Hematopoietic multipotent progenitor cell treated with erythropoietin and hydrocortisone succinate and interleukin-3 and kit ligand, for 6 days (in vitro differentiated cells): ENCODE measurements at places on chromosomes 2 and 18.
A peak's percentile ranks its signal among the peaks of the same experiment; 100 is the strongest.

GRCh38 chr2:95730813-95731212 lies 139.0 kb downstream of the TRIM43 start:
- DNase-seq: no peak

DNA sequence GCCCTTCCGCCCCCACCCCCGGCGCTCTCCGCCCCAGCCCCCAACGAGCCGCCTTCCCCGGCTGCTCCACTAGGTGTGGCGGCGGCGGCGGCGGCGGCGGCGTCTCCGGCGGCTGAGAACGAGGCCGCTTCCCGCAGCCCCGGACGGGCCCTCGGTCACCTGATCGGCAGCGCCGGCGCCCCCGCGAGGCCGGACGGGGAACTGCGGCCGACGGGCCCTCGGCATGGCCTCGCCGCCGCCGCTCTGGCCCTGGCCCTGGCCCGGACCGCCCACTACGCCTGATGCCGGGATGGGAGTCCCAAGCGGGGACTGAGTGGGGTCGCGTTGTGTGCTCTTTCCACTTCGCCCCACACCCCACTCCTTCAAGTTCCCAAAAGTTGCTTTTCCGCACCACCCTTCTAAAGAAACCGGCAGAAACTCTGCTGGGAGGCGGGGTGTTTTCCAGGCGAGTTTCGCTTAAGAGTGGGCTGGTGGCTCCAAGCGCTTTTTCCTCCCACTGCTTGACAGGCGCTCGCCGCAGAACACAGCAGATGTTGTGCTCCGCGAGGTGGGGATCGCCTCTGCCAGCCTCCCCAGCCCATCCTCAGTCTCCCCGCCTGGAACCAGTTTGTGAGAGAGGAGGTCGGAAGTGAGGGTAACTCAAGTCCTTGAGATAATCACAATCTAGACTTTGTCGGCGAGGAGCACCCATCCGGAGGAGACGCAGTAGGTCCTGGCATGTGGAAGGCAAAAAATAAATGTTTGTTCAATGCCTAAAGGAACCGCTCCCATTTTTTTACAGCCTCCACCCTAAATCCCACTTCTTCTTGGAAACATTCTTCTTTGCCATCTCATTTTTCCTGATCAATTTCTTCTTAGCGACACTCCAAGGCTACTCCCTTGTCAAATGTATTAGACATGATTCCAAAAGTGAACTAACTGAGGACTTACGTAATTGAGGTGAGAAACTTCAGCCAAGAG lies at the start of gene NCKAP1:
NCKAP1 (minus strand) TSS at position 117 of the 960 bp plus-strand sequence. CDS start 358 bp downstream, outside the sequence.
- DNase-seq: peak; percentile 83

DNA sequence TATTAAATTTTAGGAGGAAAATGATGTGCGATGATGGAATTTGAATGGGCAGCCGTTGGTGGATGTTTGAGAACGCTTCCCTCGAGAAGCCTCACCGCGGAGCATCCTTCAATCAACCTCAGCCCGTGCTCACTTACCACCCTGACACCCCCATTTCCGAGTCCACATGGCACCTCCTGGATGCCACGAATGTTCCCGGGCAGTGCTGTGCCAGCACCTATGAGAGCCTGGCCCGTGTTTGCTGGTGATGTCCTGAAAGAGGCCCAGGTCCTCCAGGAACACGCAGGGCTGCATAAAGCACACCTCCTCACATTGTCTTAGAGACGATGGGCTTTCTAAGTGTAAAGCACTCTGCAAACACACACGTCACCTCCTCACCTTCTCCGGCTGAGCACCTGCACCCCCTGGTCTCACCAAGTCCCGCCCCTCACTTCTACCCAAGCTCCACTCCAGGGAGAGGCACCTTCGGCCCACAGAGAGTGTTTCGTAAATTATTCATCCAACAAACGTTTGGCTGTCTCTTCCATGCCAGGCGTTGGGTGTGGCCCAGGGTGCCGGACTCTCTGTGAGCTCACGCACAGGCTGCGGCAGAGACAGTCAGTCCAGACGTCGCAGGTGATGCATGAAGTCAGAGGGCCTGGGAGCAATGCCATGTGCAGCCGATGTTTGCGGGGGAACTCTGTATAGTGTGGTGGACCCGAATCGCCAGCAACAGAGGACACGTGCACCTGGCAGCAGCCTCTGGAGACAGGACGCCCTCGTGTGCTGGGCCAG lies 150.0 kb downstream of the TPO start:
- no peak for DNase-seq

GRCh38 chr2:149808556-149808955 lies 221.0 kb upstream of the MMADHC start:
- DNase-seq: no peak

- no peak for DNase-seq
Measured at GRCh38 chr18:4357579-4357978, 97.5 kb downstream of the DLGAP1 start.

DNA sequence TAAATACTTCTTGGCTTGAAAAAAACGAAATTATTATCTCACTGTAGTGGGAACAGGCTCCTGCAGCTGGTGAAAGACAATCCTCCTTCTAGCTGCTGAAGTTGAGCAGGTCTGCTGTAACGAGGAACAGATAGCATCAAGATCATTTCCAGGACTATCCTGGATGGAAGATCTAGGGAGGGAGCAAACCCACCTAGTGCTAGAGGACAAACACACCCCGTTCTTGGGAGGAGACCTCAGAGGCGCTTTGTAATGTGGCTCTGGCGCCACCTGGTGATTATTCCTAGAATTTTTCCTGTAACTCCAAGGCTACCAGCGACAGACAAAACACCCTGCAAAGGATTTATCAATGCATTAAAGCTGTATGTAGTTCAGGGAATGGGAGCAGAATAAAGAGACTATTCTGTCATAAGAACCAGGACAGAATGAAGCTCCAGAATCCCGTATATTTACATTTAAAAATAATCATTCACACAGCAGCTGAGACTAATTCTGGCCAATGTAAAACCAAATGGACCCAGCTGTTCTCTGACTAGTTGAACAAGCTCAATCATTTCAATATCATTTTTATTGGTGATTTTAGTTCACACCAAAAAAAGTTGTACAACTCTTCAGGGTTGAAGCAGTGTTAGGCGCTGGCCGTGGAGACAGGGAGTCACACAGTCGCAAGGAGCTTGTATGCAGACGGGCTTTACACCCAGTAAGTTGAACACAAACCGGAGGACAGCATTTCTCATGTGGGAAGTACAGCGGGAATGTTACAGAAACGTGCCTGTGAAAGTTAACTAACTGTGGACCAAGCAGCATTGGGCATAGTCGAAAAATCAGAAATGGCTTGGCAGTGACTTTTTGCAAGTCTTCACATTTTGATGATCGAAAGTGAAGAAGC lies 290.3 kb downstream of the TRIB2 start:
- peak; percentile 85 for DNase-seq
